ENCODE measurements at places on chromosomes 5 and 9.

DNA sequence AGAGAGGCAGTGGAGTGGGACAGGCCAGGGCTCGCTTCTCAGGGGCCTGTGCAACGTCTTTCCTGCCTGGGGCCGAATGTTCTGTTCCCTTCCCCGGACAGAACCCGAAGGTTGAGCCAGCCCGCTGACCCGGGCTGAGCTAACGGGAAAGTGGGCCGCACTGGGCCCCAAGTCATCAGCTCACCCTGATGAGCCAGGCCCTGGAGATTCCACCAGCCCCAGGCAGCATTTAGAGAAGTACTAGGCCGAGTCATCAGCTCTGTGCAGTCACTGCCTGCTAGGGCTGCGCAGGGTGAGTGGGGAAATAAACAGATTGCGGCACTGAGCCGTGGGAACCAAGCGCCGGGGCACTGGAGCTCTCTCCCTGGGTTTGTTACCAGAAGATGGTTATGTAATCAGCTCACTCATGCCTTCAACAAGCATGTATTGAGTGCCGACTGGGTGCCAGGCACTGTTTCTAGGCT, 29.1 kb upstream of the DUSP1 start:
- no peaks in the 10 kb centered on the region for H3K36me3 ChIP-seq
- H3K27me3 ChIP-seq, result no peaks in the 10 kb centered on the region
- DNase-seq, result peak; percentile 92

GRCh38 chr9:92147030-92147851, 32.0 kb upstream of the SPTLC1 start:
- H3K4me1 ChIP-seq, result peaks cover 12% of the 10 kb centered on the region
- peak; percentile 22 for DNase-seq
- peak overlapping the region; percentile 70 for H3K27ac ChIP-seq
- H3K27me3 ChIP-seq, result no peaks in the 10 kb centered on the region

GRCh38 chr5:35456506-35456905, 161.2 kb upstream of the SPEF2 start:
- DNase-seq, result no peak
- no peaks in the 10 kb centered on the region for H3K4me1 ChIP-seq
- no peaks in the 10 kb centered on the region for H3K27me3 ChIP-seq
- no peak overlapping the region for H3K4me3 ChIP-seq
- H3K27ac ChIP-seq, result no peak overlapping the region

DNA sequence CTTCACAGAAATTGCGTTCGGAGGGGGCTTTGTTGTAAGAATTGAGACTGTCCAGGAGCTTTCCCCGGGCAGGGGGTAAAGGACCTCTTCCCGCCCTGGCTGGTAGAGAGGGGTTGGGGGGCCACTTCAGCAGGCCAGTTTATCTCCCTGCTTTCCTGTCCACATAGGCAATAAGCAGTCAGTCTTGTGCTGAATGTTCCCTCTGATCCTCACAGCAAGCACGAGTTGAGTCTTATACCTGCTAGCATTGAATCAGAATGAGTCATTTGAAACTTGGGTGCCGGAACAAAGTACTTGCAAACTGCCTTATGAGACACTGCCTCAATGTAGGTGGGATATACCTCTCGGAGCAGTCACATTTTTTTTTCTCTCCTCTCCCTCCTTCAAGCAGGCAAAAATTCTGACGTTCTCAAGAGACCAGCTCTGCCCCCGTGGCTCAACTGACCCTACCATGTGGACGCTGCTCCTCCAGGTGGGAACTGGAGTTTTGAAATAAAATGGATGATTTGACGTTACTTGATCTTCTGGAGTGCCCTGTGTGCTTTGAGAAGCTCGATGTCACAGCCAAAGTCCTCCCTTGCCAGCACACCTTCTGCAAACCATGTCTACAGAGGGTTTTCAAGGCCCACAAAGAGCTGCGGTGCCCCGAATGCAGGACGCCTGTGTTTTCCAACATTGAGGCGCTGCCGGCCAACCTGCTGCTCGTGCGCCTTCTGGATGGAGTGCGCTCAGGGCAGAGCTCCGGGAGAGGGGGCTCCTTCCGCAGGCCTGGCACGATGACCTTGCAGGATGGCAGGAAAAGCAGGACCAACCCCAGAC, 1.3 kb downstream of the SH3RF2 start:
- no peaks in the 10 kb centered on the region for H3K4me1 ChIP-seq
- DNase-seq, result no peak
- H3K27ac ChIP-seq, result no peak overlapping the region
- no peaks in the 10 kb centered on the region for H3K36me3 ChIP-seq
- H3K27me3 ChIP-seq, result no peaks in the 10 kb centered on the region

DNA sequence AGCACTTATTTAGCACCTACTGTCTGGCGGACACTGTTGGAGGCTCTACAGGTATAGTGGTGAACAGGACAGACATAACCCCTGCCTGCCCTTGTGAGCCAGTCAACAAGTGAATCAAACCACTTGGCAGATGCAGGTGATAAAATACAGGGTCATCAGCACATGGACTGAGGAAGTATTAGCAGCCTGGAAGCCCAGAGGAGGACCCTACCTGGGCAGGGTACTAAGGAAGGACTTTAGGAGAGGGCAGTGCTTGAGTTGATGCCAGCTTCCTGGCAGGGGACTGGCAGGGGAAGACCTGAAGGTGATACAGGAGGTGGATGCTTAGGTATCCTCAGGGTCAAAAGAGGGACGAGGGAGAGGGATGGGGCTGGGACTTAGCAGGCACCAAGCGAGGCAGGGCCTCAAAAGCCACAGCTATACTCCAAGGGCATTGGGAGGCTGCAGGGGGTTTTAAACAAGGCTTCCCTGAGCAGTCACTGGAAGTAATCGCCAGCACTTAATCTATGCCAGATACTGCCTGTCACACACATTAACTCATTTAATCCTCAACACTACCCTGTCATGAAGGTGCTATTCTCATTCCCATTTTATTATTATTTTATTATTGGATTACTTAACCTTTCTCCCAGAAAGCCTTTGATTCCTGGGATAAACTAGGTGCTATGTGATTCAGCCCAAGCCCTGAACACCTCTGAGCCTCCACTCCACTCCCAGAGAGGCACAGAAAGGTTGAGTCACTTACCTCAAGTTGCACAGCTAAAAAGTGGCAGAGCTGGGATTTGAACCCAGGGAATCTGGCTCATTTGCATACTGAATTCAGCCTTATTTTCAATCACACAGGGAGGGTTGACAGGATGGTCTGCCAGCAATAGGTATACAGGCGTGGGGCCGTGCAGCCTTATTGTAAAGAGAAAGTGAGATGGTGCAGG, 63.8 kb upstream of the ORM1 start:
- no peaks in the 10 kb centered on the region for H3K27me3 ChIP-seq
- no peak overlapping the region for H3K27ac ChIP-seq
- H3K4me3 ChIP-seq, result no peak overlapping the region
- DNase-seq, result no peak
- H3K4me1 ChIP-seq, result no peaks in the 10 kb centered on the region
- no peaks in the 10 kb centered on the region for H3K36me3 ChIP-seq

GRCh38 chr5:152137063-152137462, 212.4 kb upstream of the GLRA1 start:
- H3K4me1 ChIP-seq, result no peaks in the 10 kb centered on the region
- H3K27me3 ChIP-seq, result no peaks in the 10 kb centered on the region
- DNase-seq, result no peak
- no peak overlapping the region for H3K4me3 ChIP-seq
- no peaks in the 10 kb centered on the region for H3K36me3 ChIP-seq

DNA sequence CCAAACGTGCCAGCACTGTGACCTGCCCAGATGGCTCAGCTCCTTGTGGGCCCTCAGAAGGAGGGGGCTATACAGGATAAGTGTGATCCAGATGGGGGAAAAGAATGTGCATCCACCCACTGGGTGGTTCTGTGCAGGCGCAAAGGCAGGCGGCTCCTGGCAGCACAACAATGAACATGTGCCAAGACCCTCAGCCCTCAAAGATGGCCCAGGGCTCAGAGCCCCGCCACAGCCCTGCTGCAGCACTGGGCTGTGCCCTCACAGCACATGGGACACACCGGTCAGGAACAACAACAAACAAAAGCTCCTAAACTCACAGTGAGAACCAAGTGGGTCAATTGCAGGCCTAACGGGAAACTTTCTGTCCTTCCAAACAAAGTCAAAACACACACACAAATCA, 4.7 kb downstream of the SEMA4D start:
- peaks cover under 1% of the 10 kb centered on the region for H3K4me1 ChIP-seq
- DNase-seq, result no peak
- no peaks in the 10 kb centered on the region for H3K36me3 ChIP-seq
- H3K4me3 ChIP-seq, result no peak overlapping the region
- no peak overlapping the region for H3K27ac ChIP-seq

GRCh38 chr5:159027504-159027903, 72.2 kb downstream of the EBF1 start:
- H3K27me3 ChIP-seq, result peaks cover 4% of the 10 kb centered on the region
- no peak overlapping the region for H3K4me3 ChIP-seq
- no peak overlapping the region for H3K27ac ChIP-seq
- no peaks in the 10 kb centered on the region for H3K4me1 ChIP-seq
- DNase-seq, result no peak

DNA sequence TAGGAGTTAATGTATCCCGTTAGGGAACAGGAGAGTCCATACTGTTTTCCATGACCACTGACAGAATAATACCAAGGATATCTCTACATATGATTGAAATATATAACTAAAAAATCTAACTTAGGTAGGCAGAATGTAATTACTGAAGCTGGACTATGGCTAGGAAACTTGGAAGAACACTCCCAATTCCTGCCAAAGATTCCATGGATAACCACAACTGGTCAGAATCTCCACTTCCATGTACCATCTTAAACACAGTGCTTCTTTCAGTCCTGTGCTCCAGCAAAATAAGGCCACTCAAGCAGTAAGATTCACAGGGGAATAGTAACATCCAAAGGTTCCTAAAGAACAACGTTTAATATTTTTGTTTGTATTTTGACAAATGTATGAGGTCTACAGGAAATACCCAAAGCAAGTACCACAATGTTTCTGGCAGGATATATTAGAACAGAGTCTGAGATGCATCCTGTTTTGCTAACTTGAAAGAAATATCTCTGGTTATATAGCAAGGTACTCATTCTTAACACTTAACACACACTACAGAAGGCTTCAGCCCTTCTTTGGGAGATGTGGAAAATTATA, 295.0 kb downstream of the ADAMTS6 start:
- H3K27me3 ChIP-seq, result no peaks in the 10 kb centered on the region
- H3K4me3 ChIP-seq, result no peak overlapping the region
- DNase-seq, result no peak
- H3K27ac ChIP-seq, result no peak overlapping the region
- no peaks in the 10 kb centered on the region for H3K36me3 ChIP-seq
- no peaks in the 10 kb centered on the region for H3K4me1 ChIP-seq

DNA sequence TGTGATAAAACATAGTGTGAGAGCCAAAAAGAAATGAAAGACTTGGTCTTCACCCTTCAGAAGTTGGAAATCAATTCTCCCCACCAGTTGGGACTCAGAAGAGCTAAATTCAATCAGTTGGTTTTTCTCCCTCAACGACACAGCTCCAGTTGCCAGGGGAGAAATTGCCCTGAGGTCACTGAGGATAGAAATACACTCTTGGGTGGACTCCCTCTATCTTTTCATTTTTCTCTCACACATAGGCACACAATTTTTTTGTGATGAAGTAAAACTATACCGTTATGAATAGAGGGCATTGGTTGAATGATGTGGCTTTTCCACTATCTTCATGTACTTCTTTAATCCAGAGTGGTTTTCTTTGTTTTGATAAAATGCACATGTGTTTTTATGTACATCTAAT, 80.2 kb downstream of the ZNF366 start:
- H3K27me3 ChIP-seq, result no peaks in the 10 kb centered on the region
- peaks cover 8% of the 10 kb centered on the region for H3K4me1 ChIP-seq
- H3K4me3 ChIP-seq, result no peak overlapping the region
- no peak overlapping the region for H3K27ac ChIP-seq
- no peaks in the 10 kb centered on the region for H3K36me3 ChIP-seq

DNA sequence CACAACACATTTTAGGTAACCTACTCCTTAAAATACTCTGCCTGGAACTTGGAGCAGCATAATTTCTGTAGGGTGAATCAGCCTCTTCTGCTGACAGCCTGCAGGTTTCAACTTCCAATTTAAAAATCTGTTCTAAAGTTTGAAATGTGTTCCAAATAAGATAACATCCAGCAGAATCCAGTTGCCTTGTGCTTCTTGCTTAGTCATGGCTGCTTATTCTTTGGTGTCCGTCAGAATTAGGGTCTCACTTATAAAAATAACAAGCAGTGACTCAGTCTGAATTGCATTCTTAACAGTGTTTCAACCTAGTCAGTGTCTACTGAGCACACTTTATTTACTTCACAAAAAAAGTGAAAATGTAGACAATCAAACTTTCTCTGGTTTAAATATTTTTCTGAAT, 3.7 kb downstream of the CDH6 start:
- no peak overlapping the region for H3K27ac ChIP-seq
- H3K4me1 ChIP-seq, result peaks cover 9% of the 10 kb centered on the region
- no peaks in the 10 kb centered on the region for H3K36me3 ChIP-seq
- no peak for DNase-seq
- H3K27me3 ChIP-seq, result peaks cover 54% of the 10 kb centered on the region

- no peaks in the 10 kb centered on the region for H3K27me3 ChIP-seq
- no peak overlapping the region for H3K27ac ChIP-seq
- no peak for DNase-seq
- H3K4me3 ChIP-seq, result no peak overlapping the region
Measured at GRCh38 chr5:71482132-71482531, 26.7 kb downstream of the BDP1 start.

DNA sequence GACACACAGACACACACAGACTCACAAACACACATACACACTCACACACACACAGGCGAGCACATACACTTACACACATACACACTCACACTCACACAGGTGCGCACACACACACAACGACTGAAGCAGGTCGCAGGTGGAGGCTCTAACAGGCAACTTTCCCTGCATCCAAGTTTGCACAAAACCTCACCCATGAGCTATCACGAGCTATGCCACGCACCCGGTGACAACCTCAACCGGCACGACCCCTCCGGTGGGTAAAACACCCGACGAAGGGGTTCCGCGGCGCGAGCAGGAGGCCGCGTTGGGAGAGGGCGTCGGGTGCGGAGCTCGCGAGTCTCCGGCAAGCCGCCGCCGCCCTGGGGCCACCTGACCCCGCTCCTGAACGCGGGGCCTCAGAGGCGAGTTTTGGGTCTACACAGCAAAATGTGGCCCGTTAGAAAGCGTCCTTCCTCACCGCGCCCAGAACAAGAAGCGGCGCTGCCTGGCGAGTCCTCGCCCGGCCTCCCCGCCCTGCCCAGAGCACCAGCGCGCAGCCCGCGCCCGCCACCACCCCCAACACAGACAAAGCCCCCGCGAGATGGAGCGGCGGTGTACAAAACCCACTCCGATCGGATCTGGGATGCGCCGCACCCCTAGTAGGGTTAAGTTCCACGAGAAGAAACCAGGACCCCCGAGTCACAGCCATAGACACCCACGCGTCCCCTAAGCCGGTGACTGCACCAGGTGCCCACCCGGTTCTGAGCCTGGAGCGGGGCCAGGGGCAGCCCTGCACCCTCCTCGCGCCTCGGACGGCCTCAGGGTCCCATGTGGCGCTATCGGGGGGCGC, 665 bp downstream of the SLC6A3 start:
- H3K27me3 ChIP-seq, result peaks cover 38% of the 10 kb centered on the region
- H3K4me1 ChIP-seq, result peaks cover 15% of the 10 kb centered on the region
- no peak overlapping the region for H3K4me3 ChIP-seq
- no peak for DNase-seq

All from left lung (tissue), 14 donors.